CD4-positive, alpha-beta T cell treated with Interleukin-17A for 4 hours (primary cell): ENCODE measurements at places on chromosomes 13 and 19.

DNA sequence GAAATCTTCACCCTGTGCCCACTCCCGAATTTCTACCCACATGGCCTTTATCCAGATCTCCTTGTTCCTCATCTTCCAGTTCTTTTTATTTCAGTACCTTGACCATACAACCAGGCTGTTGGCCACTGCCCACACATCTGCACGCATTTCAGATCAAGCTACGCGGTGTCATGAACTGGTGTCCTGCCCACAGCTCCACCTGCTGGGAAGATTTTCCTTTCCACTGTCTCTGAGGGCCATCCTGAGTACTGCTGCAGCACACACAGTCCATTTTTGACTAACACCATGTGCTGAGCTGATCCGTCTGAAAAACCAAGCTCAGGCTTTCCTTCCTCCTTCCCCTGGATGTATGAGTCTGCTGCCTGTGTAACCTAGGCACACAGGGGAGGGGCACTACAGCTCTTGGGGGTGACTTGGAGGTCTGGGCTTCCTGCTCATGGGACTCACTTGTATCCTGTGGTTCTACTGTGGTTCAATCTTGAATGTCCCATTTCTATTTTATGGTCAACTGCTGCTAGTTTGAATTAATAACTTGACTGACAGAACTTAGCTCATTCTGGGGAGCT is 71.9 kb downstream of the WASF3 start:
- DNase-seq: no peak

- DNase-seq: no peak
Observed at GRCh38 chr13:60957816-60958215, 457.8 kb downstream of the PCDH20 start.

DNA sequence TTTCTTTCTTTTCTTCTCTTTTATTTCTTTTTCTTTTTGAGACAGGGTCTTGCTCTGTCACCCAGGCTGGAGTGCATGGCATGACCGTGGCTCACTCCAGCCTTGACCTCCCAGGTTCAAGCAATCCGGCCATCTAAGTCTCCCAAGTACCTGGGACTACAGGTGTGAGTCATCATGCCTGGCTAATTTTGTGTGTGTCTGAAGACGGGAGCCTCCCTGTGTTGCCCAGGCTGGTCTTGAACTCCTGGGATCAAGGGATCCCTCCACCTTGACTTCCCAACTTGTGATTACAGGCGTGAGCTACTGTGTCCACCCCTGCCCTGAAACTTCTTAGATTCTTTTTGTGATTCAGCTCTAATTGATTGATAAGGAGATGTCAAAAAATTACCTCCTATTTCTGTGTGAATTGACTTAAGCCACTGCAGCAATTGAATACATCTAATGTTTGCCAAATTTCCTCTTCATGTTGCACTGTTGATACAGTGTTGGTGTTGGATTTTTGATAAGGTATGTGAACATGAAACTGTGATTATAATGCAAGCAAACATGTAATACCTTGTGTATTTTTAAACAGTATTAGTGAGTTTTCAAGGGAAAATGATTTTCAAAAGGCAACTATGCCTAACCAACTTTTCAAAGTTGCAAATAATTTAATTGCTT is 22.6 kb downstream of the KLF5 start:
- no peak for DNase-seq

GRCh38 chr13:66864627-66865026 is 365.5 kb downstream of the PCDH9 start:
- no peak for DNase-seq

- DNase-seq: no peak
Observed at GRCh38 chr13:94702181-94703041, 9.9 kb downstream of the SOX21 start.

DNA sequence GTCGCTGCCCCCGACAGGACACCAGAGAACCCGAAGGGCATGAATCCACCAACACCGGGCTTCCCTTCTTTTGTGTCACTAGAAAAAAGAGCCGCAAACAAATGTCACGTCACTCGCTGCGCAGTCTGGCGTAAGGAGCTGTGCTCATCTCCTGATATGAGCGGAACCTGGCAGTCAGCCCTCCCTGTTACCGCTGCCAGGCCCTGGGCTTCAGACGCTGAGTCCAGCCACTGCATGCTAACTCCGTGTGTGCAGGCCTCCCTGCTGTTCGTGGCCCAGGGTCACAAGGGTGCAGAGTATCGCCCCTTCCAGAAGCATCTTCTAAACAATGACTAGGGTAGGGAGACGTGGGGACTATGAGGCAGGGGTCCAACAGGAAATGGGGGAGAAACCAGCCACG is 71.3 kb downstream of the SLC7A1 start:
- no peak for DNase-seq

- DNase-seq: no peak
Observed at GRCh38 chr19:4774136-4774535, 17.4 kb upstream of the FEM1A start.

DNA sequence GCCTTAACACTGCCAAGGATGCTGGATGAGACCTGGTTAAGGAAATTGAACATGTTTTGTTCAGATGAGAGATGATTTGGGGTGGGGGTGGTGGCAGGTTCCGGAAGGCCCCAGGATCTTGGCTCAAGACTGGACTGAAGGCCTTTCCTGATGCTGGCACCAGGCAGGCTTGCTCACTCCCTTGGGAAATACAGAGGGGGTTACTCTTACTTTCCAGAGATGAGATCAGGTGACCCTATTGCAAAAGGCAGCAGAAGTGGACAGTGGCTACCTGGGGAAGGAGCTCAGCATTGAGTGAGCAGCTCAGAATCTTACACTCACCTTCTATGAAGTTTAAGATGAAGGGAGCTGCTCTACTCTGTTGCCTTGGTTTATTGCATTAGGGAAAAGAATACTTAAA is 10.8 kb downstream of the GATAD2A start:
- DNase-seq: no peak

- no peak for DNase-seq
Observed at GRCh38 chr19:43774103-43774939, 6.5 kb downstream of the KCNN4 start.

DNA sequence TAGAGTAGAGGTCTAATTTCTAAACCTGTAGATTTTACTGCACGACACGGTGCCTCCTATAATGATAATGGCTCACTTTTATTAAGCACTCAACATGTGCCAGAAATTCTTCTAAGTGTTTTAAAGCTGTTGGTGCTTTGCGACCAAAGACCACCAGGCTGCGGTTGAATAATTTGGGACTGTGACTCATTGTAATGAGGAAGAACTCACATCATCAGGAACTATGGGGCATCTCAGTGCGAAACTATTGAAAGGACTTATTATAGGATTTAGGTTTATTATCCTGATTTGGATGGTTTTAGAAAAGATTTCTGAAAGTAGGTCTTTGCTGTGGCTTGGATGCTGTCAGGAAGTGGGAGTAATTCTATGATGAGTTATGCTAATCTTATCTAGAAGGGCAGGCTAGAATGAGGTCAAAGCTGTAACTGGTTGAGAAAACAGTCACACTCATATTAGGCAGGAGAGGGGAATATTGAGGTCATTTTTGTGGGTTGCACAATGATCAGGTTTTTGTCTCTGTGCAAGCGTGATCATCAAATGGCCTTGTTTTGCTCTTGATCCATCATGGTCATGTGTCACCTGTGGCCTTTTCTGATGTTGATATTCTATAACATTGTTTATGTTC is 266.8 kb downstream of the PCDH20 start:
- DNase-seq: no peak

DNA sequence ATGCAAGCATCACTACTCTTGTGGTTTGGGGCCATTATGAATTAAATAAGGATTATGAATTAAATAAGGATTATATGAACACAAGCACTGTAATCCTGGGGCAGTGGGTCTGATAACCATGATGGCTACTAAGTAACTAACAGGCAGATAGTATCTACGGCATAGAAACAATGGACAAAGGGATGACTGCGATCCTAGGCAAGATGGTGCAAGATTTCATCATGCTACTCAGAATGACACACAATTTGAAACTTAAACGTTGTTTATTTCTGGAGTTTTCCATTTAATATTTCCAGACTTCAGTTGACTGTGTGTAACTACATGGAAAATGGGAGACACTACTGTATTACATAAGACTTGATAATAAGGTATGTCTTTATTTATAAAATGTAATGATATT is 15.1 kb downstream of the KCNRG start:
- DNase-seq: no peak

- DNase-seq: peak; percentile 50
Observed at GRCh38 chr19:11377237-11377636, 2.8 kb downstream of the SWSAP1 start.

GRCh38 chr19:15180451-15181390 is 20.1 kb downstream of the NOTCH3 start:
- DNase-seq: peak; percentile 22

- DNase-seq: peak; percentile 40
Observed at GRCh38 chr19:35641515-35642151, at the start of gene ETV2. TSS of gene ETV2 (plus strand) at chr19:35641745. CDS start at chr19:35642461, 716 bp downstream.
